ENCODE measurements at places on chromosomes 5 and 9.

DNA sequence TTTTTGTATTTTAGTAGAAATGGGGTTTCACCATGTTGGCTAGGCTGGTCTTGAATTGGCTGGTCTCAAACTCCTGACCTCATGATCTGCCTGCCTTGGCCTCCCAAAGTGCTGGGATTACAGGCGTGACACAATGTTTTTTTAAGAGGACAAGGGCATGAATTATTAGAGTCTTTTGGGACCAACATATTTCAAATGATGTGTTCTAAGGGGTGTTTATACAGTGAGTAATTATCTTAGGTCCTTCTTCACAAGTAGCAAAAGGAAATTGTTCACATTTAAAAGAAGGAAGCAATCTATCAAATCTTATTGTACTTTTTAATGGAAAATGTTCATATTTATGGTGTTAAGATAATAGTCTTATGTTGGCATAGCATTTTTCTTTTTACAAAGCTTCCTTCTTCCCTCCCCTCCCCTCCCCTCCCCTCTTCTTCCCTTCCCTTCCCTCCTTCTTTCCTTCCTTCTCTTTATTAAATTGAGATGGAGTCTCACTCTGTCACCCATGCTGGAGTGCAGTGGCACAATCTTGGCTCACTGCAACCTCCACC lies 6.7 kb downstream of the GNG10 start:
- DNase-seq, result no peak

DNA sequence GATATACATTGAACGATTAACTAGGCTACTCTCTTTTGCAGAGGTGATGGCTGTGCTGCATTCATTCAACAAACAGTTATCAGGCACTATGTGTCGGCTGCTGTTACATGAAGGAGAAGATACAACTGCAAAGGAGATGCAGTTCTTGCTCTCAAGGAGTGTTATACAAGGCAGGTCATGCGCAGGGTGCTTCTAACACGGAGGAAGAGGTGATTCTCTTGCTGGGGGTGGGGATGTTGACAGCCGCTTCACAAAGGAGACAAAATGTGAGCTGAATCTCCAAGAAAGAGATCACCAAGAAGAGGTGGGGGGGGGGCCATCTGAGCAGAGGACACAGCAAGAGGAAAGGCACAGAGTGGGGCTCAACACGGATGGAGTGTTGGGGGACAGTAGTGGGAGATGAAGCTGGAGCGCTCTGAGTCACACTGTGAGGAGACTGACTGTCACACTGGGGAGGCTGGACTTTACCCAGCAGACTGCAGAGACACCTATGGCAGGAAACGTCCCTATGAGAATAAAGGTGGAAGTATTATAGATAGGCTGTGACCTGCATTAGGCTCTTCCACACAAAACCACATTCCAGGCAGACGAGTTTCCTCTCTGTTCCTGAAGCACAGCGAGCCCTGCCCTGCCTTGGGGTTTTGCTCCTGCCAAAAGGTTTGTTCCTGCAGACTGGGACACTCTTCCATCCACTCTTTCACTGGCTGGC lies 20.9 kb downstream of the NDUFA8 start:
- no peak for DNase-seq

DNA sequence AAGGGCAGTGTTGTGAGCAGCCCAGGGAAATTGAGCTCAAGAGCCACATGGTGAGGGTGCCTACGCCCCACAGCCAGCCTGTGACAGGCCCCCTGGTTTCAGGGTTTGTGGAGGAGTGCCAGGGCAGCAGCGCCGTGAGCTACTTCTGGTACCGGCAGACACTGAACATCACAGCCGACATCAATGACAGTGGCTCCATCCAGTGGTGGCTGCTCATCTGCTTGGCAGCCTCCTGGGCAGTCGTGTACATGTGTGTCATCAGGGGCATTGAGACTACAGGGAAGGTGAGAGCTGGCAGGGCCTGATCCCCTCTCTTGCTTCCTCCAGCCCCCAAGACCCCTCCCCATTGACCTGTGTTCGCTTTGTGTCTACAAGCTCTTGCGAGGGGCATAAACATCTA lies 10.2 kb downstream of the SLC6A18 start:
- DNase-seq, result no peak

GRCh38 chr5:84168841-84169240 lies 215.8 kb downstream of the EDIL3 start:
- DNase-seq, result no peak

DNA sequence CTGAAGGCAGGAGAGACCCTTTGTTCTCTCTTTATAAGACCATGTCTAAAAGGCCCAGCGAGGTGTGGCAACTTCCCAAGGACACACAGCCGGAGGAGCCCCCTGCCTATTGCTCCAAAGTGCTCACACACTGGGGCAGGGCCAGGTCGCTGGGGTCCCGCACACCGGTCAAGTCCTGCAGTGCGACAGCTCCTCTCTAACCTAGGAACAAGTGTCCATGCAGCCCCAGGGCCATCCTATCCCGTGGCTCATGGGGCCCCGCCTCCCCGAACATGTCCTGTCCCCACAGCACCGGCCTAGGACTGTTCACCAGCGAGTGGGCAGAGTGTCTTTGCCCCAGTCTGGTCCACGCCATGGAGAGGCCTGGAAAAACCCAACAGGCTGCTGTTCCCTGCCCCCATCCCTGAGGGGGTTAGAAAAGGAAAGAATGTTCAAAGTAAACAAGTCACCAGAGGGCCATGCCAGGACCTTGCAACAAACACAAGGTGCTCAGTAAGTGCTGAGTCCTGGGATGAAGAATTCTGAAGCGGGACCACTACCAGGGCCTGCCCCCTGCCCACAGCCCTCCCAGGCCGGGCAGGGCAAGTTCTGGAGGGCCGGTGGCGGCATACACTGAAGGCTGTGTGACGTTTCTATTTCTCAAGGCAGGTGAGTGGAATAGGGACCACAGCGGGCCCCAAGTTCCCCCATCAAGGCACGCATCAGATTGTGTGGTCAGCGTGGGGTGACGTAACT lies 938 bp downstream of the NINJ1 start:
- no peak for DNase-seq

GRCh38 chr5:123089914-123090660 lies 1.0 kb downstream of the PRDM6 start:
- no peak for DNase-seq

- DNase-seq, result no peak
Measured at GRCh38 chr5:1832511-1833250, 31.5 kb downstream of the NDUFS6 start.

Data from DMS 273 treated with DMSO at 0.1 percent for 48 hours (cell line).